ENCODE measurements at places on chromosomes 11 and 22. TPM values are rescaled to one million over a fixed set of nuclear protein-coding genes. Genes with fewer than 3 reads are reported as not detected.
A peak's percentile ranks its signal among the peaks of the same experiment; 100 is the strongest.

DNA sequence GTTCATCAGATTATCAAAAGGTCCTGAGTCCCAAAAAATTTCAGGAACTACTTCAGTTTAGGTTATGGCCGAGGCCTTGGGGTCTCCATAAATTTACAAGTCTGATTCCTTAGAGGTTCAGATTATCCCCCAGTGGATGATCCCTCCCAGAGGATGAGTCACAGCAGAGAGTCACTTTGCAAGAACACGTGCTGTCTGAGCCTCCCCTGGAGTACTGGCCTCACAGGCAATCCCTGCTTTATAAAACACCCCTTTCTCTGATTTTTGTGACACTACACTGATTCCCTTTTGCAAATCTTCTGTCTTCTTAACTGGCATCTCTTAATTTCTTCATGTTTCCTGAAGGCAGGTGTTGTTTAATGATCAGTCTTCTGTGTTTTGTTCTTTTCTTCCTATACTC lies 45.3 kb downstream of the CCDC34 start:
- DNase-seq, result peak; percentile 53

- DNase-seq, result peak; percentile 92
These were observed 1.4 kb downstream of the CTTN start for GRCh38 chr11:70399681-70400112.

The MS4A4A gene
- not detected for total RNA-seq

GRCh38 chr22:36252754-36253522 lies at the start of gene APOL1:
Gene APOL1 (plus strand): TSS chr22:36253133. CDS start chr22:36254956, 1,823 bp downstream.
- no peak for DNase-seq

The RASSF7 gene
- total RNA-seq, result 19.6 TPM

DNA sequence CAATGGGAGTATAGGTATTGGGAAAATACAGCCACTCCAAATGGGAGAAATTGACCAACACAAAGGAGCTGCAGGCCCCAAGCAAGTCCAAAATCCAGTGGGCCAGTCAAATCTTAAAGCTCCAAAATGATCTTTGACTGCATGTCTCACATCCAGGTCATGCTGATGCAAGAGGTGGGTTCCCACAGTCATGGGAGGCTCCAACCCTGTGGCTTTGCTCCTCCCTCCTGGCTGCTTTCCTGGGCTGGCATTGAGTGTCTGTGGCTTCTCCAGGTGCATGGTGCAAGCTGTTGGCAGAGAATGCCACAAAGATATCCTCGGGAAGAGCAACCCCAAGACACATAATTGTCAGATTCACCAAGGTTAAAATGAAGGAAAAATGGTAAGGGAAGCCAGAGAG lies 80.8 kb downstream of the IGLL5 start:
- DNase-seq, result no peak

GRCh38 chr11:19079643-19080440 lies 19.3 kb upstream of the MRGPRX2 start:
- DNase-seq, result peak; percentile 90

- DNase-seq, result peak; percentile 55
These were observed 208.4 kb downstream of the MAML2 start for GRCh38 chr11:96134602-96135001.

The DLG2 gene
- 1.8 TPM for total RNA-seq

The TBCEL gene
- 23.5 TPM for total RNA-seq

DNA sequence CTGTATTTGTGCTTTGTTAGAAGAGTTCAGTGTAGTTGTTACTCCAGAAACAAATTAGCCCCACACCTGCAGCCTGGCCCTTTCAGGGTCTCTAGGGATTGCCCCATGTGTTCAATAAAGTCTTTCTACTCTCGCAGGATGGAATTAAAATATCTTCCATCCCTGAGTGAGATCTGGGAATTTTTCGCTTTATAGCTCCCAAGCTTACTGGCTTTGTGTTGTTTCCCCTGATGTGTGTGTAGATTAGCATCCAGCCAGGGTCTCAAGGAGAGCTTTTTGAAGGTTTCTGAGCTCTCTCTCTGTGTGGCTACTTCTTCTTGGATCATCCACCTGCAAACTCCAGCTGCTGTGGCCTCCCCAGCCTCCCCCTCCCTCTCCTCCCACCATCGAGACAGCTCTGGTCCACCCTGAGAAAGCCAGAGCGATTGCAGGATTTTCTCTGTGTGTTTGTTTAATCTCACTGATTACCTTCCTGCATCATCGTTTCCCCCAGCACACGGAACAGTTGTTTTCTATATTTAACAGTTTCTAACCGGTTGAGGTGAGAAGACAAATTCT lies 553.5 kb downstream of the TBC1D22A start:
- DNase-seq, result no peak

The LRFN4 gene
- total RNA-seq, result 16.8 TPM

- DNase-seq, result peak; percentile 13
These were observed 225.3 kb downstream of the ADAMTS15 start for GRCh38 chr11:130673698-130674097.

The C22orf15 gene
- not detected for total RNA-seq

GRCh38 chr11:87290304-87290922 lies 252.7 kb downstream of the TMEM135 start:
- DNase-seq, result peak; percentile 36

DNA sequence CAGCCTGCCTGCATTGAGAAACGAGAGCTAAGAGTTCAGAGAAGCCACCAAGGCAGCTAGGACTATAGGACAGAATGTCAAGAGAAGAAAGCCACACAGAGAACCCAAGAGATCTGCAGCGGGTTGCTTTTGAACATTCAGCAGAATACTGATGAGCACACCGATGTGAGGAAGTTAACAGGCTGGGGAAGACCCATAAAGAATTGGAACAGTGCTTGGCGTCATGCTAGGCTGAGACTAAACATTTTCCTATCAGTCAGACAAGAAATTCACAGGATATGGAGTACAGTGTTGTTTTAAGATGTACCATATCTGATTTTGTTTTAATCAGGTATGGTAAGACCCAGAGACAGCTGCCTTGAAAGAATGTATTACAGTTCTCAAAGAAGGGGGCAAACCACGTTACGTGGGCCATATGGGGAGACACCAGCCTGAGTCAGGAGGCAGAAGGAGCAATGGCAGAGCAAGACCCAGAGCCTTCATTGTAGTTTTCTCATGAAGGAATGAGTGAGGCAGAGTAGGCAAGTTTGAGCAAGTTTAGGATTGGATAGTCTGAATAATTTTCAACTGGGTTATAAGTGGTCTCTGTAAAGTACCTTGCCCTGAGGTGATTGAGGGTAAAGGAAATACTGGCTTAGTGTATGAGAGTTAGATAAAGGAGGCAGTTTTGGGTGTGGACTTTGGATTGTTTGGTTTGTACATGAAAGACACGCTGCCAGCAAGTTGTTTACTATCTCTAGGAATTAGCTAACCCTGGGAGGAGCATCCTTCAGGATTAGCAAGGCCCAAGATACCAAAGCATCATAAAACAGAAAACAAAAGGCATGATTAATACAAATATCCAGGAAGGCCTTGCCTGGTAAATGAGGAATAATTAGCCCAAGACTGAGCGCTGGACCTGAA lies 14.3 kb downstream of the LRRC75B start:
- DNase-seq, result peak; percentile 94

GRCh38 chr11:64734811-64735724 lies 8.9 kb downstream of the RASGRP2 start:
- no peak for DNase-seq

GRCh38 chr11:66614073-66614472 lies 2.4 kb upstream of the RBM14 start:
- no peak for DNase-seq

- DNase-seq, result peak; percentile 85
These were observed 82.3 kb upstream of the EED start for GRCh38 chr11:86162239-86162638.

DNA sequence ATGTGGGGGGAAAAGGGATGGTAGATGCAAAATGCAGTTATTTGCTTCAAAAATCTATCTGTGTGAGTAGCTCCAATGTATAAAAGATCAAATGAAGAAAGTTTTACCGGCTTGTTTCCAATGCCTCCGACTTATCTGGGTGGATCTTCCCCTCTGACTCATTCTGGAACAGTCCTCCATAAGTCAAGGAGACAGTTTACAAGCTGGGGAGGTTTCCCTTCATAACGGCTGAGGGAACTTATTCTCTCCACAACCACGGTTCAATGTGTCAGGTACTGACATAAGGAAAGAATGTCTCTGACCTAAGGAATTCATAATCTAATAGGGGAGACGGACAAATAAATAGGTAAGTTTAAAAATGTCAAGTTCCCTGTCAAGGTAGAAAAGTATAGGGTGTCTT lies 49.7 kb upstream of the BIRC3 start:
- DNase-seq, result peak; percentile 83

- DNase-seq, result peak; percentile 46
These were observed 639 bp downstream of the CRY2 start for GRCh38 chr11:45847911-45848316.

DNA sequence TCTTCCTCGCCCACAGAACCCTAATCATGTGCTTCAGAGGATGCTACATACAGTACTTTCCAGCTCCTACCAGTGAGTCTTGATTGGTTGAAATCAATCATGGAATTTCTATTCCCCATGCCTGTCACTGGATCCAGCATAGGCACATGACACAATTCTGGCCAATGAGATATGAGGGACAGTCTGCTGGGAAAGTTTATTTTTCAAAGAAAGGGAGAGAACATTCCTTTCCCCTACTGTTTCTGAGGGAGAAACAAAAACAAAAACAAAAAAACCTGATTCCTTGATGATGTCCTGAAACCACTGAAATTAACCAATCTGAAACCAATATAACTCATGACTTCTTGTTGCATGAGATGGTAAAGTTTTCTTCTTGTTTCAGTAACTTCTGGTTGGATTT lies 3.3 kb upstream of the RCN1 start:
- peak; percentile 58 for DNase-seq

DNA sequence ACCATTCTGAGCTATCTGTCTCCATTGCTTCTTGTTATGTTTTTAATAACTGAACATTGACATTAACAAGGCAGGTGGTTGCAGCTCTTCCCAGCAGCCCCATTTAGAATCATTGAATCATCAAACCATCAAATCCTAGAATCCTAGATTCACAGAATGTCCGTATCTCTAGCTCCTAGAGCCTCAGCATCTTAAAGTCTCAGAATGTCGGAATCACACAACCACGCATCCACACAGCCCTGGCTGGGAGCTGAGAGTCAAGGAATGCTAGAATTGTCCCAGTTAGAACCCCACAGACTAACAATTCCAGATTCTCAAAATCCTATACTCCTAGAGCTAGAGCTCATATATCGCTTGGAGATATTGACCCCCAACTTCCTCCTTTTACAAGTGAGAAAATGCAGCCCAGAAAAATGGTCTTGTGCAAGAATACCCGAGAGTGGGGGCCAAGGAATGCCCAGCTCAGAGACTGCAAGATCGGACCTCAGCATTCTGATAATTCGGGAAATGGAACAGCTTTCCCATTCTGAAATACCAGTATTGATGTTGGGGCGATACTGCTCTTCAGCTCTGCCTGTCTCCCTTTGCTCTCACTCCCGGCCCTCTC lies 38.8 kb downstream of the PDE2A start:
- no peak for DNase-seq

- no peak for DNase-seq
These were observed 50.4 kb downstream of the DBX1 start for GRCh38 chr11:20109731-20110445.

The OR6A2 gene
- total RNA-seq, result 0.68 TPM

DNA sequence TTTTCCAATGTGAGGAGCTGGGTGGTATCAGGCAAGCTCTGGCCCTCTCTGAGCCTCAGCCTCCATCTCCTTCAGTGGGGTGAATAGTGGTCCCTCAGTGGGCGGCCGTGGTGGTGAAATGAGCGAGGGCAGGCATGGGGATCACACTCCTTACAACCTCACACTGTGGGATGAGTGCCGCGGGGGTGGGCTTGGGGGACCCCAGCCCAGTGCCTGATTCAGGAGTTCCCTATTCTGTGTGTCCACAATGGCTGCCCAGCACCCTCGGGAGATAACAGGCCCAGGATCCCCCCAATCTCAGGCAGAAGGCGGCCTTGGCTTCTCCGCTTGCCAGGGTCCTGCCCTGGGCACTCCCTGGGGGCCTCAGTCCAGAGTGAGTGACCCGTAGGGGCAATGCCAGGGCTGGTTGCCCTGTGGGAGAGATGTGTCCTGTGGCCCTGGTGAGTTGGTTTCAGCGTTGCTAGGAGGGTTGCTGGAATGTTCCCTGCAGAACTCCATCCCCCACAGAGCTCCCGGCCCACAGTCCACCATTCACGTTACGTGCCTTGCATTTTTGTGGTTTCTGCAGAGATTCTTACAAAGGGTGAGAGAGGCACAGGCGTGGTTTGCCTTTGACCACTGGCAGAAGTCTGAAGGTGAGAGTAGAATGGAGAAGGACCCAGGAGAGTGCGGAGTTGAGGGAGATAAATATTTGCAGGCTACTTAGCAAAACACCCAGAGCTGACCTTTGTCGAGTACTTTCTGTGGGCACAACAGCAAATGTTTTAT lies 2.9 kb downstream of the ALDH3B1 start:
- DNase-seq, result peak; percentile 91

The ANGPTL5 gene
- total RNA-seq, result not detected

DNA sequence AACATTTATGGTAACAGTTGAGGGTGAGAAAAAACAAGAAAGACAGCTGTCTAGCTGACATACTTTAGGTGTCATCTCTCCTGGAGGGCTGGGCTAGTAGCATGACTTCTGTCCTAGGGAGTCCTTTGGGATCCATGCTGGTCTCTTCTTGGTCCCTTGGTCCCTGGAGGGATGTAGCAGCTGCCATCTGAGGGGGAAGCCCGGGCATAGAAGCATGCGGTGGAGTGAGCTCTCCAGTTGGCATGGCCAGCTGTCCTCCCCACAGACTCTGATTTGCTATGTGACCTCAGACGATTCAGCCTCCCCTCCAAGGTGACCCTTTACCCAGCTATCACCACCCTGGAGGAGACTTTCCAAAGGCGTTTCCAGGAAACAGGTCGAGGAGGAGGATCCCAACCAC lies 28.7 kb downstream of the POU2F3 start:
- DNase-seq, result no peak

The TRPM5 gene
- not detected for total RNA-seq

GRCh38 chr11:32829680-32830412 lies at the start of gene PRRG4:
Gene PRRG4 (plus strand): TSS chr11:32829927. CDS start chr11:32830530, 603 bp downstream.
- peak; percentile 90 for DNase-seq

The SPDYC gene
- not detected for total RNA-seq

GRCh38 chr11:60838132-60838531 lies 3.8 kb upstream of the CCDC86 start:
- DNase-seq, result no peak

DNA sequence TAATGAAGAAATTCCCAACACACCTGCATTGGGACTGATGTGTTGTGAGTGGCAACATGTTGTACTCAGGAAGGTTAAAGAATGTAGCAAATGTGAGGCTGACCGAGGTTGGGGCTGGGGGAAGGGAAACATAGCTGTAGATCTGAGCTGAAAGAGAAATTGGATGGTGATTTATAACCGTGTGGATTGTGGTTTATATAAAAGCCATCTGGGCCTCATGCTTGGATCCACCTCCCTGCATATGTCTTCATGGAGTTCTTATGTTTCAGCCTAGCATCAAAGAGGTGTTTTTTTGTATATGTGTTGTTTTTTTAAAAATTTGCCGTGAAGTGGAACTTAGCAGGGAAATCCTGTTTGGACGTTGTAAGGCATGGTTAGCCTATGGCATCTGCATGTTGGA lies 141.3 kb downstream of the NAV2 start:
- DNase-seq, result no peak

GRCh38 chr22:44349594-44349993 lies 36.8 kb upstream of the SHISAL1 start:
- DNase-seq, result no peak

The THRSP gene
- not detected for total RNA-seq

The RIMBP3B gene
- not detected for total RNA-seq

- peak; percentile 59 for DNase-seq
These were observed 857 bp downstream of the ARCN1 start for GRCh38 chr11:118572981-118573550.
